ENCODE measurements at places on chromosomes 2 and 18.

GRCh38 chr2:231820786-231821303 lies 34.6 kb downstream of the COPS7B start:
- DNase-seq: no peak

DNA sequence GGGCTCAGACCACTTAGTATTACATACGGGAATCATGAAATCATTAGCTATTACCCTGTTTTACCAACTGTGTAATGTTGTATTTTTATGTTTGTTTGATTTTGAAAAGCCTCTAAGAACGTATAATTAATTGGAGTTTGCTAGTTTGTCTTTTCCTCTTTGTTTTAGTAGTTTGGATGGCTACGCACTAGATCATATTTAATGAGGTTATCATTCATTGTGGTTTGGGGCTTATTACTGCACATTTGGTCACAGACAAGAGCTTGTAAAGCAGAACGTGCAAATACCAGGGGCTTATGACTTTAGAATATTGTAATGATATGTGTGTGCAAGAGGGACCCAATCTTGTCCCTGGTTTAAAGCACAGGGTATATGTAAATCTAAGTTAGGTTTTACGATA lies 10.3 kb downstream of the CABLES1 start:
- DNase-seq: no peak

DNA sequence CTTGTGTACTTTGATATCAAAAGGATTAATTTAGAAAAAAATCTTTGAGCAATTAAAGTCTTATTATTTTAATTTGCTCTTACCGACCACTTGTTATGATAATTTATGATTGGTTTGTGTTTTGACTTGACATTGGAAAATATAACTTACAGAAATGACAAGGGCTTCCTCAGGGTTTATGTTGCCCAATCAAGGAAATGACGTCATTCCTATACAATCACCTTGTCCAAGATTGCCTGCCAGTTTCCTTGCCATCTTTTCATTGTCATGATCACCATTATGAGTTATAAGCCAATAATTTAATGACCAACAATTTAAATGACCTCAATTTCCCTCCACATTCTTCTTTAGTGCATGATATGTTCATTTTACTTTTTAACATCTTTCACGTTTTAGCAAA lies 351.8 kb upstream of the TMEFF2 start:
- no peak for DNase-seq

DNA sequence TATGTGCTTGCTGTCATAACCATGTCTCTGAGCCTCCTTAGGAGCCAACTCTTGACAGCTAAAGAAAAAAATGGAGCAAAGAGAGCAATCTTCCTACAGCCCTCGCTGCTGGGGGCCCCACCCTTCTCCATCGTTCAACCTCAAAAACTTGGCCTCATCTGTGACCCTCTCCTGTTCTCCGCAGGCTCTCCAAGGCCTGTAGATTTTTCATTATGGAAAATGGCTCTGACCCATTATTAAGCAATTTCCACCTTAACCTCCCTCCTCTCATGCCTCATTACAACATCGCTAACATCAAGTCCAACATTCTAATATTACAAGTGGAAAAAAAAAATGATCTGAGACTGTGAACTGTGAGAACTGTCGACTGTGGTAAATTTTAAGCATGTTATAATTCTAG lies 98.7 kb downstream of the SLC8A1 start:
- no peak for DNase-seq

GRCh38 chr18:28504066-28504465 lies 327.1 kb upstream of the CDH2 start:
- DNase-seq: no peak

- no peak for DNase-seq
These were observed 42.9 kb downstream of the MMADHC start for GRCh38 chr2:149544692-149545091.

- DNase-seq: no peak
These were observed 24.2 kb downstream of the INO80C start for GRCh38 chr18:35473562-35473961.

GRCh38 chr18:8049147-8049546 lies 482.0 kb downstream of the PTPRM start:
- no peak for DNase-seq

DNA sequence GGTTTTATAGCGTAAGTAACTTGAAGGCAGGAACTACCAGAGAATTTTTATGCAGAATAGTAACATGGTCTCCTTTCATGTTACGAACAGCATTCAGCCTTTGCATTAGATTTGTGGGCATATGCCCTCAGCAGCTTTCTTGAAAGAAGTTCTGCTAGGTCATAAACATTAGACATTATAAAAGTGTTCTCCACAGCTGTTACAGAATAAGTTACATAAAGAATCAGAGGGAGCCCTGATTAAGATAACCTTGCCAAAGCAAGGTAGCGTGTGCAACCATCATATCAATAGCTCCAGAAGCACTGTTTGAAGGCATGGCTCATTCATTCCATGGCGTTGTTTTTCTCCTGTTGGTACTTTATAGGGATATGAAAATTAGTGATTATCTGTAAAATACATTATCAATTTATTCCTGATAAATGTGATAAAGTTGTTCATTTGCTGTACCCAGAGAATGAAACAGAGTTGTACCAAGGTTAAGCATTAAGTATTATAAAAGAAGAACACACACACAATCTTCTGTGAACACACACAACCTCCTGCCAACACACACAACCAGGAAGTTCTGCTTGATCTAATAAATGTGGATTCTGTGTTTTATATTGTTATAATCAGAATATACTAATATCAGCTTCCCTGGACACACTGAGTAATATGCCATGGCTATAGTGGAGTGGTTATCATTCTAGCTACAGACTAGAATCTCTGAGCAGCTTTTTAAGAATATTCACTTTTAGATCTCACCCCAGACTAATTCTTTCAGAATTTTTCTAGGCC lies 286.7 kb upstream of the SLC39A10 start:
- DNase-seq: no peak

- no peak for DNase-seq
These were observed 93.8 kb downstream of the AKAIN1 start for GRCh38 chr18:5103286-5103685.

DNA sequence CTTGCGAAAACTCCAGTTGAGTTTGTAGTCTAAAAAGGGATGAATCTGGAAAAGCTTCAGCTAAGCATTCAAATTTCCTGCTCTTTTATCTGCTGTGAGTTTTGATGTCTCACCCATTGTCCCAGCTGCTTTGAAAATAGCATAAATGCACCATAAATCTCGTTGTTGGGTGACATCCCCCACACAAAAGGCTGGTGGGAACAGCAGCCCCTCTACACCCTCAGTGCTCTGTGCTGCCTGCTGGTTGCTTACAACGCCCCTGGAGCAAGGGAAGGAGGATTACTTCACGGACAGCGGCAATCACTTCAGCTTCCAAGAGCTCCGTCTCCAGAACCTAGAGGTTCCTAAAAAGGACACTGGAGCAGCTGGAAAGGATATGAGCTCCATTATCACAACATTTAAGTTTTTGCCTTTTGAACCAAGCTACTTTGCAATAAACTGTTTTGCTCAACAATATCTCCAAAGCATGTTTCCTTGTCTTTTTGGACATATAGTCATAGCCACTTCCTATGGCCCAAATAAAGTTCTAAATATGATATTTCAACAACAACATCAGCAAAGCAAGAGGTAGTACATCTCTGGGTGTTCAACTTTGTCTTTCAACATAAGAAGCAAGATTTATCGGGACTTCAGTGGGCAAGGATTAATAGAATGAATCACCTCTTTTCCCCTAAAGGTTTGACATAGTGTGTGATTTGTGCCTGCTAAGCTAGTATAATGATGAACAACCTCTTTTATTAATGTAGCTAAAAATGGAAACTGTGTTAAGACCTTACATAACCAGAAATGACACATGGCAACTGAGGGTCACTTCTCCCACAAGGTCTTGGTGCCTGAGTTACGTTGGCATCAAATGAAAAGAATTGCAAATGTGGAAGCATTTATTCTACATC lies 413.5 kb downstream of the TXNL1 start:
- DNase-seq: no peak

DNA sequence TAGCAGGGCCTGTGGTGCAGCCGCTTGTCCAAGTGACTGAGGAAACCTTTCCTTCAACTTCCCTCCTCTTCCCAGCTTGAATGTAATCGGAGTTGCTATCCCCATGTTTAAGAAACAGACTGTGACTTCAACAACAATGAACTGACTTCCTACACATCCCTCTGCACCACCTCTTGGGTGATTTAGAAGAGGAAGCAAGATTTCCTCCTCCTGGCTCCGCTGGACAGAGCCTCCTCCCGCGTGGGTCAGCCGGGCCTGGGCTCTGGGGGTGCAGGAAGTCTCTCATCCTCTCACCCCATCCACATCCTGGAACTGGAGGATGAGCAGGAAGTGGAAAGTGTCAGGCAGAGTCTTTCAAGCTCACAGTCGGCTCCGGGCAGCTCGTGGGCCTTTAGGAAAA lies 84.3 kb downstream of the GATA6 start:
- no peak for DNase-seq

DNA sequence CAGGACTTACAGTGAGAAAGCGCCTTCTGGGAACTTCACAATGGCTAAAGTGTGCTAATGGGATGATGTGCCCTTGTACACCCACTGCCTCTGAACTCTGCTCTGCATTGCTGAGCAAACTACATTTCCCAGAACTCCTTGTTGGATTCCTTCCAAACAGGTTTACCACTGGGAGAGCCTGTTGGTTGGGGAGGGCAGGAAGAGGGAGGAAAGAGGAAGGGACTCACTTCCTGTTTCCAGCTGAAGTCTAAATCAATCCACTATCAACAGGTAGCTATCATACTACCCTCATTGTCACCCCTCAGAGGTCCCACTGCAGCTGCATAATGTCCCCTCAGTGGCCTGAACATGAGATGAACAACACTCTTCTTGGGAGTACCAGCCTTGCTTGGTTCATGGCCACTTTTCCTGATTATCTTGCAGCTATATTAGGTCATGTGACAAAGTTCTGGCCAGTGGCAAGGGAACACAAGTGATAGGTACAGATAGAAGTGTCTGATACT lies 109.7 kb downstream of the MSH2 start:
- DNase-seq: no peak

- DNase-seq: no peak
These were observed 50.0 kb downstream of the RBBP8 start for GRCh38 chr18:22983175-22983574.

DNA sequence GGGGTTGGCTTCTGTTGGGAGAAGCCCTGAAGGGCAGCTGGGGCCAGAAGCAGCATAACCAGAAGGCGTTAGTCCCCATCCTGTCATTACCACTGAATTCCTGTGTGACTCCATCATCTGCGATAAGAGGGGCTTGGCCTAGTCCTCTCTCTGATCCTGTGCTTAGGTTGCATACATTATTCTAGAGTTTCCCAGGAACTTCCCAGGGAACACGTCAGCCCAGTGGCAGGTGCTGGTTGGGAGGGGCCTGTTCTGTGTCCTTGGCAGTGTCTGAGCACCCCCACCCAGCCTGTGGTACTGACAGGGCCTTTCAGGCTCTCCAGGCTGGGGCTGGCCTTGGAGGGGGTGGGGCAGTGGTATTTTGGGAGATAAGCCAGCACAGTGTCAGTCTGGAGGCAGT lies 4.5 kb upstream of the TOGARAM2 start:
- DNase-seq: no peak

- no peak for DNase-seq
These were observed 512.7 kb downstream of the CMPK2 start for GRCh38 chr2:6352906-6353515.
